ENCODE measurements at places on chromosomes 2 and 18.

- no peak for DNase-seq
These were observed 3.8 kb downstream of the LIPG start for GRCh38 chr18:49565612-49566011.

- DNase-seq: no peak
These were observed 161.7 kb upstream of the LMAN1 start for GRCh38 chr18:59520562-59521355.

GRCh38 chr2:85163675-85164074 lies 30.5 kb downstream of the TCF7L1 start:
- DNase-seq: no peak

DNA sequence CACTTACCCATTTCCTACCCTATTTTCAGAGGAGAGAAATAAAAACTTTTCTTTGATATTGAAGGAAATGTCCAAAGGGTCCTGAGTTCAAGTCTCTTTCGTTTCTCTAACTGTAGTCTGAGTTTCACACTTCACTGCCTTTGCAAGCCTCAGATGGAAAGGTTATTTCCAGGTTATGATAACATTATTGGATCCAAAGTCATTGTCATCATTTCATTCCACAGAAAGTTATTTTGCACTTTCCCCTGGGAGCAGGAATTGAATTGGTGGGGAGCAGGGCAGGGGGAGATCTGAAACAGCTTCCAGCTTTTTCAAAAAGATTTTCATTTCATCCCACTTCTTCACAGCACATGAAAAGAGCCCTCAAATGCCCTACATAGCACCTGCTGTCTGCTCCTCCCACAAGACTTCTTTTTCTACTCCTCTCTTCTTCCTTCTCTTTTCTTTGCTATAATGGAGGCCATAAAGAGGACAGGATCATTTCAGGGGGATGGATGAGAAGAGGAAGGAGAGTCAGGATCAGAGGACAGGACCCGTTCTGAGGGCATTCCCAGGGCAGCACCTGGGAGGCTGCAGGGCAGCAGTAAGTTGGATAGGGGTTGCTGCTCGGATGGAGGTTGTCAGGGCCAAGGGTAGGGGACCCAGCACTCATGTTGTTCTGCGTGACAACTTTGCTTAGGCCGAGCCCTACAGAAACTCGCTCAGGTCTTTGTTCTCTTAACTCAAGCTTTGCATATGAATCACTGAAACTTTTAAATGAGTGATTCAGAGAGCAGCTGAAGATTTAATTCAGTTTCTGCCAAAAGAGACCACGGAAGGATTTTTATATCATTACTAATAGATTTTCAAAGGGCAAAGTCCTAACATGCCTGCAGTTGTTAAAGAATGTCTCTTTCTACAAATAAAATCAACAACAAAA lies 11.4 kb upstream of the GALNT5 start:
- DNase-seq: no peak

- DNase-seq: no peak
These were observed 122.4 kb downstream of the SETBP1 start for GRCh38 chr18:44803019-44803650.

DNA sequence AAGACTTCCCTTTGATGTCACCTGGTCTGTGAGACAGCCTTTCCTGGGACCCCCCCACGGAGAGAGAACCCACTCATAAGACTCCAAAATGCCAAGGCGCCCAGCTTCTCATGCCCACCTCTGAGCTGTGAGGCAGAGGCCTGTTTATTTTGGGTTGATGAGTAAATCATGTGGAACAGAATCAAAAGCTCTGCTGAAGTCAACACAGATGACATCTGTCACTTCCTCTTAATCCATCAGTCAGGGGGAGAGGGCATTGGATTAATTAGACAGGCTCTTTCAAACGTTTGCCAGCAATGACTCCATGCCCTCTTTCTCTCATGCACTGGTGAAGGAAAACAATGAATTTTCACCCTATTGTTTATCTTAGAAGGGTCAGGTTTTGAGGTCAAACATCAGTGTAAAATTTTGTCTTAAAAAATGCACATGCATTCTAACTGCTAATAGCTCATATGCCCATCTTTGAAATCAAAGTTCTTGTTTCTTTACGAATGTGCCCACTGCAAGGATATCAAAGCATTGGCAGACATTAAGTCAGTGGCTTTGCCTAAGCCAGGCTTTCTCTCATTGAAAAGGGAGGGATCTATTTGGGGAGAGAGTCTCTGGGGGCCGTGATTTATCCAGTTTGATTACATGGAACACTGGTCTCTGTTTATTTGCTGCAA lies 184.1 kb downstream of the ACKR3 start:
- no peak for DNase-seq

Data from stimulated activated CD8-positive, alpha-beta memory T cell treated with anti-CD3 and anti-CD28 coated beads, Interleukin-4, amount 100 ng/mL, for 1 hour (primary cell).